ENCODE measurements at places on chromosomes 6 and 20. TPM values are rescaled to one million over a fixed set of nuclear protein-coding genes. Genes with fewer than 3 reads are reported as not detected.

The MCHR2 gene
- total RNA-seq, result not detected

The SOX4 gene
- total RNA-seq, result 103 TPM

The C20orf202 gene
- total RNA-seq, result not detected

The RBPJL gene
- not detected for total RNA-seq

The CRISP2 gene
- total RNA-seq, result not detected

The GSTA2 gene
- not detected for total RNA-seq

The C20orf141 gene
- not detected for total RNA-seq

The SAPCD1 gene
- total RNA-seq, result not detected

The SLC17A9 gene
- total RNA-seq, result 1.6 TPM

The CAGE1 gene
- total RNA-seq, result not detected

The CAPN11 gene
- total RNA-seq, result not detected

The WFDC2 gene
- 15.5 TPM for total RNA-seq

The KIFC1 gene
- 1.8 TPM for total RNA-seq

The LST1 gene
- total RNA-seq, result 2.6 TPM

The OGFRL1 gene
- total RNA-seq, result 35.6 TPM

The DAAM2 gene
- total RNA-seq, result 11.0 TPM

The GLP1R gene
- total RNA-seq, result 0.55 TPM

- no peak for DNase-seq
Measured at GRCh38 chr20:5920581-5920980, 29.8 kb downstream of the TRMT6 start.

GRCh38 chr6:16700202-16700915, 60.9 kb downstream of the ATXN1 start:
- DNase-seq, result no peak

GRCh38 chr6:35412102-35412501, 40.0 kb upstream of the FANCE start:
- DNase-seq, result no peak

GRCh38 chr6:37928217-37928616, 108.7 kb downstream of the ZFAND3 start:
- no peak for DNase-seq

- no peak for DNase-seq
Measured at GRCh38 chr6:147170269-147170668, 33.9 kb upstream of the STXBP5 start.

DNA sequence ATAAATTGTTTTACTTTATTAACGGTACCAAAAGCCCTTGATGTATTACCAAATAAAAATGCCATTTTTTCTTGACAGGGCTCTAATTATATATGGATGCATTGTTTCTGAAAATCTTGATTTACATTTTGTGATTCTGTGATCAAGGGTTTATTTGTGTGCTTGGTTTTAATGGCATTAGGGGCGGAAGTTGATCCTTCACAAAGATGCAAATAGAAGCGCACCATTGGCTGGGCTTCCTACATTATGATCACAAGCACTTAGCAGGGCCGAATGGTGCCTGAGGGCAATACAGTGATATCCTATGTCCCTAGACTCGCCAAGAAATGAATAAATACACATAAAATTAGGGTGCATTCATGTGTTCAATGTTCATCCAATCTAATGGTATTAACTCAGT, 172.9 kb upstream of the UST start:
- no peak for DNase-seq

GRCh38 chr6:153087436-153087835, 43.6 kb downstream of the RGS17 start:
- no peak for DNase-seq

DNA sequence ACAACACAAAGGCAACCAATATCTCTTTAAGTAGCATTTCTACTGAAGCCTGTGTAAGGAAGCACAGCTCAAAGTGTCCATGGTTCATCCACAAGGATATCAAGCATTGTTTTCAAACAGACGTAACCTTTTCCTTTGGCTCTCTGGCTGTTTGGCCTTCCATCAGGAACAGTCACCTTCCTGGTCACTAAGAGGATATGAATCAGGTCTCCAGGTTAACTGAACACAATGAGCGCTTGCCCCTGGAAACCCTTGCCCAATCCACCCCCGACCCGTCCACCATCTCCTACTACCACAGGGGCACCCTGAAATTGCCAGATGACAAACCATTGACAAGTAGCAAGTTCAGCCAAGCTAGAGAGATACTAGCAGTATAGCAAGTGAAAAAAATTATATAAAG, 114.4 kb upstream of the COL21A1 start:
- DNase-seq, result no peak

- no peak for DNase-seq
Measured at GRCh38 chr20:58551631-58552030, 36.4 kb upstream of the APCDD1L start.

GRCh38 chr20:46939031-46939965, 44.7 kb downstream of the EYA2 start:
- no peak for DNase-seq

- no peak for DNase-seq
Measured at GRCh38 chr6:94041945-94042709, 622.8 kb upstream of the EPHA7 start.

- peak; percentile 57 for DNase-seq
Measured at GRCh38 chr20:19692685-19693119, 65.4 kb upstream of the RIN2 start.

DNA sequence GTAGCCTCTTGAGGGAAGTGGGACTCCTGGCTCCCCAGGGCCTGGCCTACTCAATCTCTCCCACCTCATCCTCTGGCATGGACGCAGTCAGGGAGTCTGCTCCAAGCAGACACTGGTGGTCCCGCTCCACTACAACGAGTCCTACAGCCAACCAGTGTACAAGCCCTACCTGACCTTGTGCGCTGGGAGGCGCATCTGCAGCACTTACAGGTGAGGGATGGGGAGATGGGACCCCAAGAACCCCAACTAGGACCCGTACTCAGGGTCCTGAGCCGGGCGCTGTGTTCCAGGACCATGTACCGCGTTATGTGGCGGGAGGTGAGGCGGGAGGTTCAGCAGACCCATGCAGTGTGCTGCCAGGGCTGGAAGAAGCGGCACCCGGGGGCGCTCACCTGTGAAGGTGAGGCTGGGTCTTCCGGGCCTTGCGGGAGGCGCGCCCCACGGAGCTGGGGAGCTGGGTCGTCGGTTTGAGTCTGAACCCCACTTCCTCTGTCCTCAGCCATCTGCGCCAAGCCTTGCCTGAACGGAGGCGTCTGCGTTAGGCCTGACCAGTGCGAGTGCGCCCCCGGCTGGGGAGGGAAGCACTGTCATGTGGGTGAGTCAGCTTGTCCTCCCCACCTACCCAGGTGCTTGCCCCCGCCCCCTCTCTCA, 2.1 kb downstream of the EGFL8 start:
- DNase-seq, result no peak

- no peak for DNase-seq
Measured at GRCh38 chr6:157867155-157867559, 44.1 kb downstream of the SNX9 start.

DNA sequence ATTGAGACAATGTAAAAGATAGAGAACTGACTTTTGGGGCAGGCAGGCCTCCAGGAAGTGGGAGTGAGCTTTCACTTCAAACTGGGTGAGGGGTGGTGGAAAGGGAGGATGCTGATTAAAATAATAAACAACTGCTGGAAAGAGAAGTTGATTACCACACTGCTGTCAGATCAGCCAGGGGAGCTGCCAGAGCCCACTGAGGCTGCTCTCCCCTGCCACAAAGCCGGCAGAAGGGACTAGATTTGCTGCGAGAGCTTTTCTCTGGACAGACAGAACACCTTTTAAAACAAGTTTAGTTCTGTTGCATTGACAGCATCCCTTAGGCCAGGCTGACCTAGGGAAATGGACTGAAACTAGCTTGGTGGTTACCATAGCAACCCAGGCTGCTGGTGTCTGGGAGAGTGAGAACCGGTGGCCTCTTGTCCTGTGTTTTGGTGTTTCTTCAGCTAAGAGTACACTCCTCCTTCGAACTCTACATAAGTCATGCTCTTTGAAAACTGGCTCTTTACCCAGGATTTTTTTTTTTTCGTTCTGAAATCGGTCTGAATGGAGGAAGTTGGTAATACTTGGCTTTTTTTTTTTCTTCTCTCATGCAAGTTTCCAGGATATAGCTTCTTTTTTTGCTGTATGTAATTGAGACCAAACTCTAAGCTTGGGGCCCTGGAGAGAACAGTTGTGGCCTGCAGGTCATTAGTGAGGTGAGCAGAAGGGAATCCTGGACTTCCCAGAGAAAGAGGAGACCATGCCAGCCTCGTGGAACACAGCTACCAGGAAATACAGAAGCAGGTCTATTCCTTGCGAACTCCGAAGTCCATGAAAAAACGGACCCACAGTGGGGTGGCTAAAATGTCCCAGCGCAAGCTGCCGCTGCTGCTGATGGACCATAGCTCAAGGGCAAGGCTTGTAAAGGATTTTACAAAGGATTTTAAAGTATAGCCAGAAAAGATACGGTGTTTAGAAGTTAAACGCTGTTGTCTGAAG, 374.4 kb downstream of the UTRN start:
- DNase-seq, result peak; percentile 51

GRCh38 chr20:36547186-36548005, 6.1 kb downstream of the MYL9 start:
- no peak for DNase-seq

GRCh38 chr6:109292983-109293586, 89.2 kb downstream of the CD164 start:
- DNase-seq, result no peak

DNA sequence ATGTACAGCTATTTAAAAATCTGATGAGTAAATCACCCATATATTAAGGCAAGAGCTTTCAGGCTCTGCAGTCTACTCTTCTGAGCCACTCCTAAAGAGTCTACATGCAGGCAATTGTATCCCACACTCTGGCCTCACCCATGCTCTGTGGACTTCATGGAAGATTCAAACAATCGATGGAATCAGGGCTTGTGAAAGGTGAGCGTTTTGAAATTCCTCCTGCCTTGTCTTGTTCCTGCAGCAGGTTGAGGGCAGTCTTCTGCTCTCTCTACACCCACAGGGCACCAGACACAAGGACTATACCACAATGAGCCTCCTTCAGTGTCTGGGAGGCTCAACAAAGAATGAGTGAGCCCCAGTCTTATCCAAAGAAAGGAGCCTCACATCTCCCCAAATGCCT, 51.1 kb downstream of the TBC1D7 start:
- DNase-seq, result no peak

DNA sequence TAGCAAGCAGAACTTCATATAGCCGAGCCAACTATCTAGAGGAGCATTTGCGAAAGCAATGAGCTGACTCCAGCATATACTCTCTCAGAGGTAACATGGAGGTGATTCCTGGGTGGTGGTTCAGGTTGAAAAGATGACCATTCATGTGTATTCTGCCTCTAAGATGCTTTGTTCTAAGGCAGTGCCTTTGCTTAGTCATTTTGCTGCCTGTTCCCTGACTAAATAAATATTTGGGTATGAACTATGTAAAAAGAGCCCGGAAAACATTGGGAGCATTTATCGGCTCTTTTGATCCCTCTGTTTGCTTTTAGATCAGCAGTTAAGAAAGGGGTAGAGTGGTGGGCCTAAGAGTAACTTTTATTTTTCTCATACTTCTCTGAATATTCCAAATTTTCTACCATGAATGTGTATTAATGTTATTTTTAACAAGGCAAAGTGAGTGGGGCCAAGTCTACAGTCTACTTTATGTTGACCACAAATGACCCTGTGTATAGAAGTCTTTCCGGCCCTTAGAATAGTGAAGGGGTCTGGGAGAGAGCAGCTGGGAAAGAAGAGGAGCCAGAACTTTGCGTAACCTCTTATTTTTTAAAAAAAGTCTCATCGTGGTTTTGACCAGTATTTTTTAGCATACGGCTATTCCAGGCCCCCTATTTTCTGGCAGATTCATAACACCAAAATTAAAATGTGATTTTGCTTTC, 206.5 kb upstream of the EYA4 start:
- DNase-seq, result no peak

DNA sequence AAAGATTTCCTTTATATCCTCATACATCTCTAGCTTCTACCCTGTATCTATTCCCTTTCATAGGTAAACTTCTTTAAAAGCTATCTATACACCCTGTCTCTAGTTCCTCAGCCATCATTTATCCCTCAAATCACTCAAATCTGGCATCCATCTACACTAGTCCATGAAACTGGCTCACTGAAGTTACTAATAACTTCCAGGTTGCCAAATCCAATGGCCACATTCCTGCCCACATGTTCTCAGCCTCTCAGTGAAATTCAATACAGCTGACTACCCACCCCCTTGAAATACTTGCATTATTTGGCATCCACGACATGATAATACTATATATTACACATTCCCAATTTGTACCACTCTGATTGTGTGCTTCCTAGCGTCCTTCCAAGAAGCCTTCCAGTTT, 8.7 kb downstream of the REPS1 start:
- no peak for DNase-seq

DNA sequence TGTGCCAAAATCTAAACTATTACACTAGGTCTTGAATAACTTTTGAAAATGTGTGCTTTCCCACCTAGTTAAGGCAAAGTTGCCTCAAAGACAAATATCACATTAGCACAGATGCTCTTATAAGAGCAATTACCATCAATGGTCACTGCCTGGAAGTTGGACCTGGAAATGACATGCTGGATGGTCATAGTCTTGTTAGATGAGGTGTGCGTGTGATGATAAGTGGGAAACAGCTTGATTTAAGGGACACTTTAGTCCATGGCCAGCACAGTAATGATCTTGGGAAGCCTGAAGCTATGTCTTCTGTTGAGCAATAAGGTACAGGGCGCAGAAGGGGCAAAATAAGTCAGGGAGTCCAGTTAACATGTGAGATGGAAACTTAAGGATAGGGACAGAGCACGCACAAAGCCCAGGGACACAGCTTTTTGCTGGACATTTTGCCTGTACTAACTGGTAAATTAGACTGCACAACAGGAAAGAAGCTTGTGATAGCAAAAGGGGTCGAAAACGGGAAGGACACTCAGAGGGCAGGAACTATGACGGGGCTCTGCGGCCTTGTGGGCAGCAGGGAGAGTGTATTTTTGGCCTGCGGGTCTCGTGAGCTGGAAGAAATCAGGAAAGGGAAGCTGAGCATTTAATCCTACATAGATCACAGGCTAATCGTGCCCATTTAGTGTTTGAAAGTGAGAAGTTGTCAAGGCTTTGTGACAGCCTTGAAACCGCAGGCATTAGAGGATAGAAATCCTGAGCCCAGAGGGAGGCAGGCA, 66.7 kb upstream of the BMP2 start:
- DNase-seq, result no peak

- DNase-seq, result no peak
Measured at GRCh38 chr20:16821211-16822089, 73.3 kb downstream of the OTOR start.

DNA sequence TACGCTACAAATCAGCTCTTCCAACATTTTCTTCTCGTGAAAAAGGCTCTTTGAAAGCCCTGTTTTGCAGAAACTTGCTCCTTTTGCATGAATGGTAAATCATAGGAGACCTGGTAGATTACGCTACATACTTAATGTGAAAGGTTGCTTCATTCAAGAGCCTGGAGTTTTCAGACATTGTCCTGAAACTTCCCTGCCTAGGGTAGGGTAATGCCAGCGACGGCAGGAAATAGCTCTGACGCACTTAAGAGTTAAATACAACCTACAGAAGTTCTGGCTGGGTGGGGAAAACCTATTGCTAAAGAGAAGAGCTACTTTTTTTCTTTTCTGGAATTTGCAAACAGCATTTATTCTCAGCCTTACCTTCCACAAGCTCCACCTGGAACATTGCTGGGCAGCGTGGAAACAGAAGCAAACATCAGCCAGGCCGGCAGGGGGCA, 144.5 kb downstream of the LPA start:
- no peak for DNase-seq

GRCh38 chr6:160202411-160202810, 56.2 kb downstream of the SLC22A2 start:
- DNase-seq, result no peak

- no peak for DNase-seq
Measured at GRCh38 chr6:170178561-170179477, 112.1 kb downstream of the DLL1 start.

- DNase-seq, result no peak
Measured at GRCh38 chr20:48787861-48788375, 39.9 kb downstream of the PREX1 start.

GRCh38 chr6:13474360-13474759, 13.0 kb downstream of the GFOD1 start:
- DNase-seq, result no peak

Measured in uterus (tissue), 4 donors.